ENCODE measurements at places on chromosomes 7 and 10. TPM values are rescaled to one million over a fixed set of nuclear protein-coding genes. Genes with fewer than 3 reads are reported as not detected.

Gene ANKRD30A
- not detected for polyA plus RNA-seq

Gene DPYSL4
- polyA plus RNA-seq, result not detected

Gene IDI2
- polyA plus RNA-seq, result not detected

Gene CALHM1
- 1.4 TPM for polyA plus RNA-seq

Gene HMX3
- polyA plus RNA-seq, result not detected

Gene OR2A12
- not detected for polyA plus RNA-seq

Gene ZCWPW1
- 12.1 TPM for polyA plus RNA-seq

Gene LYZL1
- polyA plus RNA-seq, result not detected

Gene CPED1
- 3.8 TPM for polyA plus RNA-seq

Measured in IgD-negative memory B cell (primary cell).